ENCODE measurements at places on chromosomes 6 and 20.

DNA sequence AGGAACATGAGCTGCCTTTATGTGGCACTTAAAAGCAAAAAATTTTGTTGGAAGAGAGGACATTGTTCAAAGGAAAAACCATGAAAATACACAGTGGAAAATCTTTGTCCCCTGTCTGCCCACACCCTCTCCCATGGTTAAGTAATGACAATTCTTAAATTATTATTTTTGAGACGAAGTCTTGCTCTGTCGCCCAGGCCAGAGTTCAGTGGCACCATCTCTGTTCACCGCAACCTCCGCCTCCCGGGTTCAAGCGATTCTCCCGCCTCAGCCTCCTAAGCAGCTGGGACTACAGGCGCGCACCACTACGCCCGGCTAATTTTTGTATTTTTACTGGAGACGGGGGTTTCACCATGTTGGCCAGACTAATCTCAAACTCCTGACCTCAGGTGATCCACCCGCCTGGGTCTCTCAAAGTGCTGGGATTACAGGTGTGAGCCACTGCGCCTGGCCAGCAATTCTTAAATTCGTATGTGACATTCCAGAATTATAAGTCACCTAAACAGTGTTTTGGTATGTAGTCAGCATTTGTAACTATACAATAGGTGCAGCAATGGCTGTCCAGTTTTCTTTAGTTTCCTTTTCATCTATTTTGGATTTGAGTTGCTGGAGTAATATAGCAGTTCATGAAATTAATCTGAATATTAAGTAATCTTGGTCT, 636 bp upstream of the SSR1 start:
- peak; percentile 18 for DNase-seq

- no peak for DNase-seq
These were observed 490.7 kb upstream of the BTBD3 start for GRCh38 chr20:11426948-11427347.

DNA sequence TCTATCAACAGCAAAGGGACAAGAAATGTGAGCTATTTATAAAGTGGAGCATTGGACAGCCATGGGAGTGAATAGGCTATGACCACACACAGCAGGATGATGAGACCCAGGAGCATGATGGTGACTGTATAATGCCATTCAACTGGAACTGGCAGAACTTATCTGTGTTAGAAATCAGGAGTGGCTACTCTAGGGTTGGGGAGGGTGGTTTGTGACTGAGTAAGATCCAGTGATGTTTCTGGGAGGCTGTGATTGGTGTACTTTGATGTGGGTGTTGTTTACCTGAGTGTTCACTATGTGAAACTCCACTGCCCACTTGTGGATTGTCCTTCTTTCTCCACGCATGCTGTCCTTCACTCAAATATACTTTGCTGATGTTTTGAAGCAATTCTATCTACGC, 11.5 kb upstream of the HLA-B start:
- no peak for DNase-seq

DNA sequence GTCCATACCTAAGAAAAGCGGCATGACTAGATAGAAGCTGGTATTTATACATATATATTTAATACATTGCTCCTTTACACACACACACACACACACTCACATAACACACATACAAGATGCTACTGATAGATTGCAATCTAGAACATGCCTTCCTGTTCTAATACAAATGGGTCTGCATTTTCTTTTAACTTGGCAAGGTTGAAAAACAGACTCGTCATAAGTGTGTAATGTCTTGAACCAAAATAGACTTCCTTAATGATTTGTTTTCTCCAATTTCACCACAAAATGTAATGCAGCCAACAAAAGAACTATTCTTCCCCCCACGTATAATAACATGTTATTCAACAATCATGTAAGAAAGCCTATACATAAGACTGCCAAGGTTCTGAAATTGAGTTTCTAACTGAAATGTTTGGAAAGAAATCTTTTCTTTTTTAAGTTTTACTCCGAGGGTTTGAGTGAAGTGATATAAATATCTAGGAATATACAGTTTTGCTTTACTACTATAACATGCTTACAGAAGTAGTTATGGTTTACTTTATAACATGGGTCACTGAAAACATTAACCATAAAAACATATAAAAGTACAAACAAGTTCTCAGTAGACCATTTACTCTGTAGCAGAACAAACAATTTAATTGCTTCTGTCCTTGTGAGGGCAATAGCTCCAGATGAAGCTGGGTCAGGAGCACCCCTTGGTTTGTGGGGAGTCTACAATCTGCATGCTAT, 207.5 kb downstream of the FOXC1 start:
- no peak for DNase-seq

- no peak for DNase-seq
These were observed 3.4 kb downstream of the TREM2 start for GRCh38 chr6:41159415-41160082.

- DNase-seq = no peak
These were observed 69.5 kb upstream of the MAP3K7 start for GRCh38 chr6:90656325-90656724.

DNA sequence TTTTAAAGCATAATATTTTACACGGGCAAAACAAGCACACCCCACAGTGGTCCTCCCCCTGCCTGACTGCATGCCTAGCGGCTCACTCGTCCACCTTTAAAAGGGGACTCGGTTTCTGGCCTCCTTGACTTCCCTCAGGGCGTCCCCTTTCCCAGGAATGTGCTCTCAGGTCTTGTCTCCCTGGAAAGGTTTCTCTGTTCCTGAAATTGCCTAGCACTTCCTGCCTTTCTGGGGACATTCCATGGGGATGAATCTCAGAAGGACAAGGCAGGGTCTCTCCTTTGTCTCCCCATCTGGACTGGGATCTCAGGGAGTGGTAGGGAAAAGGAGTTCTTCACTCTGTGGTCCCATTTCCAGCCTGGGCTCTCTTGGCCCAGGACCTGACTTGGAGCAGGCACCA, 4.9 kb downstream of the TCF15 start:
- no peak for DNase-seq

DNA sequence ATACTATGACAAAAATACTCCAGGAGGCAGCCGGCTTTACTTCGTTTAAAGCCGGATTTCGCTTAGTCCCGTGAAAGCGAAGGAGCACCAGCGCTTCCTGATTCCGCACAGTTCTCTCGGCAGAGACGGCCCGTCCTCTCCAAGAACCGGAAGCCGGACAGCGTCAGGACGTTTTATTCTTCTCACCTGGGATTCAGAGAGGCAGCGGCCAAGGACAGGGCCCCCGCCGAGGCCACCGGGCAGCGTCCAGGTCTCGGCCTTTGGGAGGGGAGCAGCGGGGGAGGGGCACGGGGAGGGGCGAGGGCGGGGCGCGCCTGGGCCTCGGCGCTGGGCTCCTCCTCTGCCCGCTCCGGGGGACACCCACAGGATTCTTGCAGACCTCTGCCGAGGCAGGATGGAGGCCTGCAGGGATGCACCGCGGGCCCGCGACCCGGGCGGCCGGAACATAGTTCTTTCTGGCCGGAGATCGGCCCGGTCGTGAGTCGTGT, 2.8 kb upstream of the DIDO1 start:
- DNase-seq = no peak

DNA sequence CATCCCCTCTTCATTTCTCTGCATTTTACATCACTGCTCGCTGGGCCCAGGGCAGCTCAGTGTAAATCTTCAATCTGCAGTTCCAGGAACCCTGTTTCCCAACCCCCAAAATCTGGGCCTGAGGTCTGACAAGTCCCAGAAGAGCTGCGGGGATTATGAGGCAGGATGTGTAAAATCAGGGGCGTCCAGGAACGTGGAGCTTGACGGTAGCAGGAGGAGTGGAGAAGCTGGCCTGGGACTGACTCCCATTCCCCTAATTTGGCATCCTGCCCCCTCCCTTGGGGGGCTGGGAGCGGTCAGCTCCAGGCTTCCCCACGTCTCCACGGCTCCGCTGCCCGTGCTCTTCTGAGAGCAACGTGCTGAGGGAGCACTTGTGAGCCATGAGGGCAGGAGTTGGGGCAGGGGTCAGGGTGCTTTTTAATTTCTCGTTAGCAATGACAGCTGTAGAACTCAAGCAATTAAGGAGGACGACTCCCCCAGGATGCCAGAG, 23.4 kb upstream of the VEGFA start:
- DNase-seq = no peak

DNA sequence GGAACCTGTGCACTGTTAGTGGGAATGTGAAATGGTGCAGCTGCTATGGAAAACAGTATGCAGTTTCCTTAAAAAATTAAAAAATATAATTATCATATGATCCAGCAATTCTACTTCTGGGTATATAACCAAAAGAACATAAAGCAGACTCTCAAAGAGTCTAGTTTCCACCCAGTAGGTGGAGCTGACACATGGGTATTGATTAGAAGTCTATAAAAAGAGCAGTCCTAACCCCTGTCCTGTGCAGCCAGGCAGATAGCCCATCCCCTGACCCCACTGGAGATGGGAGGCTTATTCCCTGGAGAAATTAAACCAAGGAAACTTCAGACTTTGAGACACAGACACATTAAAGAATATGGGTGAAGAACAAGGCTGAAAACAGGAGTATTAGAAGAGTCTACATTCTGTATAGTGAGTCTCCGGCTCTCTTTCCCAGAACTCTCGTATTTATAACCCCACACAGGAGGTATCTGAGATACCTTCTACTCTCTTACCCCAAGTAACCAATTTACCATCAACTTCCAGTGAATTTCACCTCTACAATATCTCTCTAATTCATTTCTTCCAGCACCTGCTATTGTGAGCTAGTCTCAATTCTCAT, 92.3 kb downstream of the SEL1L2 start:
- DNase-seq = no peak

DNA sequence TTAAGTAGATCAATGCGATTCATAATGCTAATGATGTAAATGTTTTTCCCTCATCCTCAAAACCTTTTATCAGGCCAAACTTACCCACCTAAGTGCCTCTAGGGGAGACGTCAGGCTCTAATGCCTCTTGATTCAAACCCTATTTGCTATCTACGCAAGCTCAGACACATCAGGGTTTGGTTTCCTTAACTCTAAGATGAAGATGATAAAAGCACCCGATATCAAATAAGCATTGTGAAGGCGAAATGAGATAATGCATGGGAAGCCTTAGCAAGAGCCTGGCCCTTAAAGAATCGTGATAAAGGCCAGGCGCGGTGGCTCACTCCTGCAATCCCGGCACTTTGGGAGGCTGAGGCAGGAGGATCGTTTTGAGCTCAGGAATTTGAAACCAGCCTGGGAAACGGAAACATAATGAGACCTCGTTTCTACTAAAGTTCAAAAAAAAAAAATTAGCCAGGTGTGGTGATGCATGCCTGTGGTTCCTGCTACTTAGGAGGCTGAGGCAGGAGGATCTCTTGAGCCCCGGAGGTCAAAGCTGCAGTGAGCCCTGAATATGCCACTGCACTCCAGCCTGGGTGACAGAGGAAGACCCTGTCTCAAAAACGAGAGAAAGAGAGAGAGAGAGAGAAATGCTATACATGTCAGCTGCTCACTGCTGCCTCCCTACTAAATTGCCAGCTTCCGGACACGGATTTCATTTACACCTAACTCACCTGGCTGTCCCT, 13.5 kb downstream of the CNKSR3 start:
- DNase-seq = no peak

DNA sequence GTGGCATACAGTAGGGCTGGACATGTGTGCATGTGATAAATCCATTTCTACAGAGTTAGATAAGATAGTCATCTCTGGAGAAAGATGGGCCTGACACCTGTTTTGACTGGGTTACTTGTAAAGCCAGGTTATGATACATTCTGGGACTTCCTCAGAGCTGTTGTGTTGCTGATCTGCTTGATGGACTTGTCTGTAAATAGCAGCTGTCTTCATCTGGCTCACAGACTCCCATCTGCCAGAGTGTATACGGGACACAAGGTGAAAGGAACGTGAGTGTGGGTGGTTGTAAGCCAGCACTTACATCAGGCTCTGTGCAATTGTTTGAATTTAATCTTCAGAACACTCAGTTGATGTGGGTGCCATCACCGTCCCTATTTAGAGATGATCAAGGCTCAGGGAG, 49.8 kb downstream of the ZDHHC14 start:
- no peak for DNase-seq

- DNase-seq = no peak
These were observed 52.5 kb upstream of the SLC22A23 start for GRCh38 chr6:3509336-3509735.

- DNase-seq = no peak
These were observed 42.5 kb downstream of the CPXM1 start for GRCh38 chr20:2757969-2758368.

GRCh38 chr20:57451431-57451794, 60.2 kb downstream of the RBM38 start:
- no peak for DNase-seq

GRCh38 chr6:37851997-37852524, 32.5 kb downstream of the ZFAND3 start:
- DNase-seq = no peak

DNA sequence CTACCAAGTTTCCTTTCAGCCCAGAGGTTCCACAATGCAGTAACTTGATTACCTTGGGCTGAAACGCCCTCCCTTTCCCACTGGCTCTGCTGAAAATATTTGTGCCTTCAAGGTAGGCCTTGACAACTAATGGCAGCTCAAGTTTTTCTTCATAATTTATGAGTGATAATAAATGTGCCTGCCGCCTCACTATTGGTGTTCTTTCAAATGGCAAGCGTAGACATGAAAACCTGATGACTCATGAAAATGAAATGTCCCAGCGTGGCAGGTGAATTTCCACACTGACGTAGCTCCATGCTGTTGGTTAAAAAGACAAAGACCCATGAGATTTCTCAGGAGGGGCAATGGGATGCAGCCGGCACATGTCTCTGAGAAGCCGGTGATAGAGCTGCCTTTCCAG, 107.2 kb upstream of the GGTLC1 start:
- no peak for DNase-seq

DNA sequence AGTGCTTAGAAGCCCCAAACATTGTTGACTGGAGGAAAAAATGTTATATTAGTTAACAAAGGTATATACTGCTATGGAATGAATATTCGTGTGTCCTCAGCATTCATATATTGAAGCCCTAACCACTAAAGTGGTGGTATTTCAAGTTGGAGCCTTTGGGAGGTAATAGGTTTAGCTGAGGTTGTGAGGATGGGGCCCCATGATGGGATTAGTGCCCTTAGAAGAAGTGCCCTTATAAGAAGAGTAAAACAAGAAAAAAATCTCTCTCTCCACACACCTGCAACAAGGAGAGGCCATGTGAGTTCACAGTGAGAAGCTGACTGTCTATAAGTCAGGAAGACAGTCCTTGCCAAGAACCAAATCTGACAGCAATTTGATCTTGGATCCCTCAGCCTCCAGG, 761.7 kb upstream of the FLRT3 start:
- DNase-seq = no peak

- no peak for DNase-seq
These were observed 153.1 kb upstream of the INSM1 start for GRCh38 chr20:20214757-20215275.

Data from HL-60 (cell line).